ENCODE measurements at places on chromosomes 5 and 9. TPM values are rescaled to one million over a fixed set of nuclear protein-coding genes. Genes with fewer than 3 reads are reported as not detected.

- peak; percentile 68 for DNase-seq
Observed at GRCh38 chr5:6765612-6766525, 52.6 kb downstream of the TENT4A start.

DNA sequence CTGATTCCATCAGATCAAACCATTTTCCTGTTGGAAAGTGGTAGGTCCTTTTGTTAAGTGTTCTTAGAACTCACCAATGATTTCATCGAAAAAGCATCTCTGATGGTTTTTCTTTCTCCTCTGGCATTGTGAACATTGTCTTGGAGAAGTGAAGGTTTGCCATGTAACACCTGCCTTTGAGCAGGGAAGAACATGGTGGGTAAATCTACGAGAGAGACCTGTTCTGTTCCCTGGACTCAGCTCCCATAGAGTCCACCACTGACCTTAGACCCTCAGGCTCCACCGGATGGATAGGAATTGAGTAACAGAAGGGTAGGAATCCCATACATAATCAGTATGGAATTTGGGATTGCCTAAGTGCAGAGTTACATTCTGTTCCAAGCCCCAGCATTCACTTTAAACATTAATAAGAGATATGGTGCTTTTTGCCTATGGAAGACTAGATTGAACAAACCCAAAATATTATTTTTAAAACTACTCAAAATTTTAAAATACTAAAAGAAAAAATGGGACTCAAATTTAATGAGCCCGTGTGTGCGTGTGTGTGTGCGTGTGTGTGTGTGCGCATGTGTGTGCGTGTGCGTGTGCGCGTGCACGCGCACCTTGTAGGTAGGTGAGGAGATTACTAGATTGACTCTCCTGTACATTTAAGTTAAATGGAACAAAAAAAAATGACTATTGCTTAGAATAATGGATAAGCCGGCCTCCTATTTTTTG lies 92.0 kb downstream of the C9orf152 start:
- no peak for DNase-seq

PLPPR1 gene
- not detected for total RNA-seq

GRCh38 chr9:25570802-25571201 lies 107.4 kb downstream of the TUSC1 start:
- no peak for DNase-seq

- no peak for DNase-seq
Observed at GRCh38 chr5:166716856-166717492, 1574.5 kb upstream of the WWC1 start.

GRCh38 chr5:124477062-124477461 lies 269.4 kb downstream of the ZNF608 start:
- no peak for DNase-seq

- no peak for DNase-seq
Observed at GRCh38 chr5:172097356-172097755, 90.7 kb downstream of the STK10 start.

- no peak for DNase-seq
Observed at GRCh38 chr5:1066676-1067075, 45.2 kb downstream of the SLC12A7 start.

GRCh38 chr5:8700671-8701070 lies 831.7 kb downstream of the MTRR start:
- no peak for DNase-seq

GRCh38 chr9:80679916-80680315 lies 1009.4 kb downstream of the TLE1 start:
- DNase-seq: no peak

GRCh38 chr5:7794311-7794710 lies 56.6 kb downstream of the CFAP90 start:
- no peak for DNase-seq

VAV2 gene
- 4.9 TPM for total RNA-seq

GRCh38 chr5:76782444-76782843 lies 36.4 kb upstream of the F2RL1 start:
- no peak for DNase-seq

DNA sequence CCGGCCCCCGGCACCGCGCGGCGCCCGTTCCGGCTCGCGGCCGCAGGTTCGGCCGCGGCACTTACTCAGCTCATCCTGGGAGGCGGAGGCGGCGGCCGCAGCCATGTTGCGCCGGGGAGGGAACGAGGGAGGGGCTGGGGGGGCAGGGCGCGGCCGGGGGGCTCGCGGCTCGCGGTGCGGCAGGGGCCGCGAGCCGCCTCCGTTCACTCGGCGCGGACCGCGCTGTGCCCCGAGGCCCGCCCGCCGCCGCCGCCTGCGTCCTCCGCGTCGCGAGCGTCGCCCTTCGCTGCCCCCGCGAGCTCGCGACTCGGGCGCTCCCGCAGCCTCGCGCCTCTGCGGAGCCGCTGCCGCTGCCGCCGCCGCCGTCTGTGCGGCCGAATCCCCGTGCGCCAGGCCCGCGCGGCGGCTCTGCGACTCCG lies 735 bp downstream of the ECPAS start:
- no peak for DNase-seq

DNA sequence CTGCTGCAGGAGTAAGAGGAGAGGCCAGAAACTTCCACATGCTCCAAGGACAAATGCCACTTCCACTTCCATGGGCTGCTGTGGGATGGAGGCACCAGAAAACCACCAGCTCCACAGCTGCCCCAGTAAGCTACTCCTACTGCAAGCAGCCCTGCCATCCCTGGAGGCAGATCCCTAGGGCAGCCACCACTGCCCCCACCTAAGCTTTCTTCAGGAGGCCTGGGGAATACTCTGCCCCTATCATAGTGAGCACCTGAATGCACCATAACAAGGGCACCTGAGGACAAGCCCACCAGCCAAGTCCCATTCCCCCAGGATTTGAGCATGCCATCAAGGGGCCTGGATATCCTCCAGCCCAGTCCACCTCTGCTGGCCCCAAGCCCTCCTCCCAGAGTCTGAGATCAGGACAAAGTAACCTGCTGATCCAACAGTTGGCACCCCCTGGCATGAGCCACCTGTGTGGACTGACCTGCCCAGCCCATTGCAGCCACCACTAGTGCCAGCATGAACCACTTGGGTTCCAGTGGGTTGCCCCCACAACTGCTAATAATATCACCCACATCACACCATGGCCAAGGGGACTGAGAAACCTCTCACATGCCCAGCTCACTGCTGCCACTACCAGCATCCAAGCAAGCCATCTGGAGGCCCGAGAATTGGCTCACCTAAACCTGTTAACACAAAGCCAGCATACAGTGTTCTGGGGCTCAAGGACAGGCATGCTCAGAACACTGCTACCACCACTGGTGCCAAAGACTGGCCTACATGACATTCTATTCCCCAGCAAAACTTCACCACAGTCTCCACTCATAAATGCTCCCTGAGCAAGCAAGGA lies 480.1 kb downstream of the CDH12 start:
- no peak for DNase-seq

- no peak for DNase-seq
Observed at GRCh38 chr9:18056993-18057369, 417.0 kb upstream of the ADAMTSL1 start.

SV2C gene
- not detected for total RNA-seq

LOX gene
- total RNA-seq: 1.8 TPM

DNA sequence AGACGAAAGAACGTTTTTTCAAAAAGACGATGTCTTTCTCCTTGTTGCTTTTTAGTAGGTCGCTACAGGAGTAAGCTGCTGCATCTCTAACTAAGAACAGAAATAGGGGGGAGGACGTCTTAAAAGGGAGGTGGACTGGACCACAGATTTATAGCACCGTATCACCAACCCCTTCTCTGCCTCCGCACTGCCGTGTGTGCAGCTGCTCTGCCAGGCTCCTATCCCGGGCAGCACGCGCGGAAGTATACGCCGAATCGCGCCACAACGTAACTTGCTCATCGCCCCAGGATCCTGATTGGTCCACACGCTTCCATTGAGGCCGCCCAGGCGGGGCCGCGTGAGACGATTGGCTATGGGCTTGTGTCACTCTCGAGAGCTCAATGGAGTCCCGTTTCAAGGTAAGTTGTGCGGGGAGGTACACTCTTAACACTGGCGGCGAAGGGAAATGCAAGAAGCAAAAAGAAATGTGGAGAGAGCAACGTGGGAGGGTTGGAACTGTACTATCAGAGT lies at the start of gene ELAVL2:
Gene ELAVL2 (minus strand): TSS at position 121 of the 510 bp plus-strand sequence. CDS start 64,006 bp downstream, outside the sequence.
- DNase-seq: peak; percentile 79

GFI1B gene
- 0.32 TPM for total RNA-seq

DNA sequence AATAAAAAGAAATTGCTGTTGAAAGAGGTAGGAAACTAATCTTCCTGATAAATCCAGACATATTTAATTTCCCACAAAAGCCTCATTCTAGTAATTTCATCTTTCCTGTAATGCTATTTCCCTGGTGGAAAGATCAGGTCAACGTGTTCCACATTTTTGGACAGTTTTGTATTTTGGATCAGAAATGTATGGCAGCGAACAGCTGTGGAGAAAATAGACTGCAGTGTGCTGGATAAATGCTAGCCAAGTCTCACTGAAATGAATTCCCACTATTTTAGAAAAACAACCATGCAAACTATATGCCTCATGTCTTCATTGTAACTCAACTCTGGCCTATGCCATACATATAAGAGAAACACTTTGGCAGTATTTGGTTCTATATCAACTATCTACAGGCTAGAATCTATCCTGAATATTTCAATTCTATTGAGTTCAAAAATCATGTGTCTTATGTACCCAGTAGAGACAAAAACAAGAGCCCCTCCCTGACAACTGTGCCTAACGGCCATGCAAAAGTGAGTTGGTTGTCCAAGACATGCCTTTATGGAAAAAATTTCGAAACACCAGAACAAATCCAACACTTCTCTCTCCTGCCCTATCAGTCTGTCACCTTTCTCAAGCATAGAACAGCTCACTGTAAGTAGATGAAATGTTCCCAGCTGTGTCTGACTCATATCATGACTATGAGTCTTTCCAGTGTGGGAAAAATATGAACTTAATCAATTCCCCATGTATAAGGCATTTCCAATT lies 191.3 kb upstream of the NREP start:
- DNase-seq: no peak

KCNMB1 gene
- total RNA-seq: 0.44 TPM

DNA sequence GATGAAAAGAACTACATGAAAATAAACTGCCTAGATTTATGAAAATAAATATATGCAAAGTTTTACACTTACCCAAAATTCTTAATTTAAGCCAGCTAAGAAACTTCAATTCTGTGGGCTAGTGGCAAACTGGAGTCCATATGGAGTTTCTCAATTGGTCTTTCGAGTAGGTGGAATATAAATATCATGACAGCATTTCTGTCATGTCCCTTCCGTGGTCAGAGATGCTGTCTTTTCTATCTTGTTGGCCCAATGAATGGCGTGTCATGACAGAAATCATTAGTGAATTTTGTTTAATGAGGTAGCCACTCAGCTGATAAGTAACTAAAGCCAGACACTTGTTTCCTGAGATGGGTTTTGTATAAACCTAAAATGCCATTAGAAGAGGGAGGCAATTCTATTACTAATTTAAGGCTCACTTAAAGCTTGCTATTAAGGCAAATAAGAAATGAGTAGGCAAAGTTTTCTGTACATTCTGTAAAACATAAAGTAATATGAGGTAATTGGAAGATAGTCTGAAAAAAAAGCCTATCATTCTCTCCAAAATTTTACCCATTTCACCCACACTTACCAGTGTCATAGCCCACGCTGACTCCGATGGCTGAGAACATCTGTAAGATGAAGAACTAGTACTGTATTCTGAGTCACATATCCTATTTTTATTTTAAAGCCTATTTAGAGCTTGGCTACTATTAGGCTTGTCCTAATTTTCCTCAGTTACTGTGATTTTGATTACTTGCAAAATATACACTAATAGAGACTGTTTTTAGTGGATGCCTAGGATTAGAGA lies 419.3 kb upstream of the MEF2C start:
- DNase-seq: no peak

IDNK gene
- total RNA-seq: 0.69 TPM

GRCh38 chr5:174329738-174330137 lies 284.2 kb downstream of the NSG2 start:
- DNase-seq: no peak

ANXA1 gene
- total RNA-seq: 30.6 TPM

- DNase-seq: no peak
Observed at GRCh38 chr9:104468261-104468660, 35.8 kb upstream of the OR13F1 start.

- peak; percentile 59 for DNase-seq
Observed at GRCh38 chr5:154647114-154647760, 107.9 kb upstream of the LARP1 start.

DNA sequence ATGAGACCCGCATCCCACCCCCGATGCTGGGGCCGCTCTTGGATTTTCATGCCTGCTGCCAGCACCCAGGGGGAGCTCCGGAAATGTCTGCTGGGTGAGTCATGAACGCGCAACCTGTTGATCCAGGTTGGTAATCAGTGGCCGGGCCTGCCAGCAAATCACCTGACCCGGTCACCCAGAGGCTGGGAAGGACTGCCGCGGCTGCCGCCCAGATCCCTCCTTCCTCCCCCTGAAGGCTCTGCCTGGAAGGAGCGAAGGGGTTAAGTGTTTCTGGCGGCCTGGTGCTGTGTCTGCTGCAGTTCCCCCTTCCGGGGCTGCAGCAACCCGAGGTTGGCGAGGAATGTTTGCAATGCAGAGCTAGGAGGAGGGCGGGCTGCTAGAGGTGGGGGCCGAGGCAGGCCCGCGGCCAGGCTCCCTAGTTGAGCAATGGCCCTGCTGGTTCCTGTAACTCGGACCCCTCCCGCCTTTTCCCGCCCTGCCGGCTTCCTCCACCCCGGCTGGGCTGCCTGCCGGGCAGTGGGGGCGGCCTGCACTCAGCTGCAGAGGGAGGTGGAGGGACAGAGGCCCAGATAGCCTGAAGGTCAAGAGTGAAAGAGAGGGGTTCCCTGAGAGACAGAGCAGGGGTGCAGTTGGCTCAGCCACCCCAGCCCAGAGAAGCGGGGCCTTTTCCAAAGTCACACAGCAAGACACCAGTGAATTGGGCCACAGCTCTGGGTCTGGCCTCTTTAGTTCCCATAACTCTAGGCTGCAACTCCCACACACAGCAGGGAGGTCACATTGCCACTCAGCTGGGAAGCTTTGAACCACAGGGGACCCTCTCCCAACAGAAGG lies 156.3 kb upstream of the IER5L start:
- peak; percentile 92 for DNase-seq

GRCh38 chr5:143033535-143034250 lies 263.5 kb downstream of the ARHGAP26 start:
- DNase-seq: no peak

GRCh38 chr5:43215073-43215631 lies 23.1 kb downstream of the NIM1K start:
- DNase-seq: no peak

Data from heart left ventricle (tissue), 16 donors.